ENCODE measurements at places on chromosomes 7 and 10. TPM values are rescaled to one million over a fixed set of nuclear protein-coding genes. Genes with fewer than 3 reads are reported as not detected.

PTPRE gene
- 3.3 TPM for polyA plus RNA-seq

GPC2 gene
- 11.2 TPM for polyA plus RNA-seq

DNA sequence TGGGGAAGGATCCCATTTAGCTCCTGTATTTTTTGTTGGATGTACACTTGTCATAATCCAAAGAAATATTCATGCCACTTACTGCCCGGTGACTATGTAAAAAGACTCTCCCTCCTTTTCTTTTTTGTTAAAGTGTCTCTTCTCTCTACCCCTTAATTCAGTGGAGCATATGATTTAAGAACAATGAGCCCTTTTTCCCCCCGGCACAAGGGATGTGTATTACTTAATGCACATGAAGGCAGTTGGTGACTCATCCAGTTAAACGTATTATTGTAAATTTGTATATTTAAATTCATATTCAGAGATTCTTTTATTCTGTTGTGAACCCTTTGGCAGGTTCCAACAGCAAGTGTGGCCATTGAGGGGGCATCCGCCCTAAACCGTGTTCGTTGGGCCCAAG lies 241.9 kb downstream of the SLC25A13 start:
- DNase-seq = no peak
- H3K27ac ChIP-seq = no peak overlapping the region

DNA sequence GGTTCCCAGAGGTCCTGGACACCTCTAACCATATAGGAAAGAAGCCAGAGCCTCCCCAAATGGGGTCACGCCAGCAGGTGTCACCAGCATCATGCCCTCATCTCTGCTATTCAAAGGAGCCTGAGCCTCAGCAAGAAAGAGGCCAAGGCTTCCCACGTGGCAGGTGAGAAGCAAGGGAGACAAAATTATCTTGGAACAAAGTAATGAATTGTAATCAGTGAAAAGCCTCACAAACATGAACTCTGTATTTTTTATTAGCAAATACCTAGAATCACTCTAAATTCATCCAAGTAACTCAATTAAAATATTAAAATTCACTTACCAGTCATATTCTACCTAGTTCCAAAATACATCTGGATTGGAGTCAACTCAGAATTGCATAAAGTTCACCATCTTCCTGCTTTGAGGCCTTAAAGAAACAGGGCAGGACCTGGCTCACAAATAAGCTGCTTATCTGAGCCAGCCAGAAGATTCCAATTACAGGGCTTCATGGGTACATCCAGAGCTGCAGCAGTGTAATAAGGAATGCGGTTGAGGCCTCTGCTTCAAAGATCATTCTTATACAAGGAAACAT lies 68.7 kb downstream of the SGMS1 start:
- no peaks in the 10 kb centered on the region for H3K36me3 ChIP-seq
- H3K4me3 ChIP-seq = no peak overlapping the region
- peak; percentile 63 for DNase-seq

DNA sequence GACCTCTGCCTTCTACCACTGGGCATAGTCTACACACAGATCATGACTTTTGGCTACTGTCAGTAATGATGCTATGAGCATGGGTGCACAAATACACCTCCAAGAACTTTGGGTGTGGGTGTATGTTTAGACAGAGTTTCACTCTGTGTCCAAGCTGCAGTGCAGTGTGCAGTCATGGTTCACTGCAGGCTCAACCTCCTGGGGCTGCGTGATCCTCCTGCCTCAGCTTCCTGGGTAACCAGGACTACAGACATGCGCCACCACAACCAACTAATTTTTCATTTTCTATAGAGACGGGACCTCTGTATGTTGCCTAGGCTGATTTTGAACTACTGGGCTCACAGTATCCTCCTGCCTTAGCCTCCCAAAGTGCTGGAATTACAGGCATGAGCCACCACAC lies 194.4 kb downstream of the NSUN6 start:
- H3K27ac ChIP-seq = no peak overlapping the region
- no peak for DNase-seq
- no peaks in the 10 kb centered on the region for H3K36me3 ChIP-seq
- no peaks in the 10 kb centered on the region for H3K27me3 ChIP-seq
- H3K4me3 ChIP-seq = no peak overlapping the region

- H3K27ac ChIP-seq = no peak overlapping the region
- no peaks in the 10 kb centered on the region for H3K36me3 ChIP-seq
- H3K27me3 ChIP-seq = no peaks in the 10 kb centered on the region
- DNase-seq = no peak
- H3K4me3 ChIP-seq = no peak overlapping the region
Observed at GRCh38 chr10:118291122-118291521, 51.0 kb downstream of the FAM204A start.

- no peak overlapping the region for H3K4me3 ChIP-seq
- DNase-seq = no peak
- H3K27ac ChIP-seq = no peak overlapping the region
- H3K36me3 ChIP-seq = no peaks in the 10 kb centered on the region
Observed at GRCh38 chr7:27248911-27249723, 6.5 kb downstream of the EVX1 start.

DNA sequence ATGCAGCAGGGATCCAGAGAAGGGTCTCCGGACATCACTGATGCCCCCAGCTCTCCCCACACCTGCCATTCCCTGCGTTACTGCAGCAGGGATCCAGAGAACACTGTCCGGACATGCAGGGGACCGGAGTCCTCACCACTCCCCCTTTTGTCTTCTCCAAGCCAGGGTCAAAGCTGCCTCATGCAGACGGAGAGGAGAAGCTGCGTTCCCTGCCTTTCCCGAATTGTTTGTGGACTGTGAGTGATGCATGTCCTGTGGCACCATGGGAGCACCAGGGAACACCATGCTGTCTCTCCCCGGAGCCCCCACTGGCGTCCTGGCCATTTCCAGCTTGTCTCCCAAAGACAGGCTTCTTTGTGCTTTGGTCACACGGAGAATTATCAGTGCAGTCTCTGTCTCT lies 599.7 kb downstream of the PTPRN2 start:
- H3K27ac ChIP-seq = no peak overlapping the region
- no peak for DNase-seq
- peaks cover 5% of the 10 kb centered on the region for H3K27me3 ChIP-seq
- no peaks in the 10 kb centered on the region for H3K4me1 ChIP-seq

DNA sequence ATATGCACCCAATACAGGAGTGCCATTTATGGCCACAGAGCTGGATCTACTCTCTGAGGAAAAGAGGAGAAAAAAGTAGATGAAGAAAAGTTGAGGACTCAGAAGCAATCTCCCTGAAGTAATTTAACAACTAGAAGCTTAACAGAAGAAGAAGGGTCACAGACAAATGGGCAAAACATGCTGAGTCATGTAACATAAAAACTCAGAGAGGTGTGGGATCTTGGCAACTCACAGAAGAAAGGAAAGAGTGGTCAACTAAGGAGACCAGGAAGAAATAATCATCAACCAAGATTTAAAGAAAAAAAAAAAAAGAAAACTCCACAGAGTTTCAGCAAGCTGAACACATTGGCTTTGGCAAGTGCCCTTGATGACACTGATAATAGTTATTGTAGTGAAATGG lies 51.8 kb upstream of the BET1 start:
- H3K4me1 ChIP-seq = no peaks in the 10 kb centered on the region
- no peak for DNase-seq
- no peak overlapping the region for H3K4me3 ChIP-seq
- H3K27ac ChIP-seq = no peak overlapping the region
